ENCODE measurements at places on chromosomes 12 and 14.

GRCh38 chr12:47823422-47824086, 3.9 kb upstream of the HDAC7 start:
- no peak for DNase-seq

GRCh38 chr12:79127271-79127751, 262.7 kb downstream of the SYT1 start:
- DNase-seq: no peak

DNA sequence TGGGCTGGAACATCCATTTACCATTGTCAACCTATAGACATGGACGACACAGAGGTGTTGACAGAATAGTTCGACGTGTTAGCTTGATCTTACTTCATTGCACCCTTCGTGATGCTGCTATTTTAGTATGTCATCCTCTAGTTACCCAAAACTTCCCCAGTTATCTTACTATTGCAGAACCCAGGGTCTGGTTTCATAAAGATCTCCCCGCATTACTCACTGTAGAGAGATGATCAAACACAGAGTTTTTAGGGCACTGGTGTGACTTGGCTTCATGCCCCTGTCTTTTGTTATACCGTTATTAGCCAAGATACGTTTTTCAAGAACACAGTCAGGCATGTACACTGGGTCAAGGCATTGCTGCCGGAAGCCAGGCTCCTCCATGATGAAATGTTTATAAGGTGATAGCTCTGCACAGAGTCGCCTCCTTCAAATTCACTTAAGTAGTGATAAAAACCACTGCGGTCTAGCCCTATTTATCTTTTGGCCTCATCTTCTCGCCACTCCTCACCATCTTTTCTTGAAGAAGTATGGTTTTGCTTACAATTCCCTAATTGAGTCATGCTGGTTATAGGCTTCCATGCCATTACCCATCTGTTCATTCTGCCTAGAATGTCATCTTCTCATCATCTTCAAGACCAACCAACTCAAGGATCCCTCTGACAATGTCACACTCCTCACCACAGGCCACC, 1127.9 kb downstream of the VRK1 start:
- DNase-seq: no peak

- DNase-seq: no peak
Observed at GRCh38 chr12:85993746-85994145, 119.7 kb downstream of the NTS start.

GRCh38 chr12:122823429-122823828, 11.8 kb upstream of the HIP1R start:
- DNase-seq: no peak

DNA sequence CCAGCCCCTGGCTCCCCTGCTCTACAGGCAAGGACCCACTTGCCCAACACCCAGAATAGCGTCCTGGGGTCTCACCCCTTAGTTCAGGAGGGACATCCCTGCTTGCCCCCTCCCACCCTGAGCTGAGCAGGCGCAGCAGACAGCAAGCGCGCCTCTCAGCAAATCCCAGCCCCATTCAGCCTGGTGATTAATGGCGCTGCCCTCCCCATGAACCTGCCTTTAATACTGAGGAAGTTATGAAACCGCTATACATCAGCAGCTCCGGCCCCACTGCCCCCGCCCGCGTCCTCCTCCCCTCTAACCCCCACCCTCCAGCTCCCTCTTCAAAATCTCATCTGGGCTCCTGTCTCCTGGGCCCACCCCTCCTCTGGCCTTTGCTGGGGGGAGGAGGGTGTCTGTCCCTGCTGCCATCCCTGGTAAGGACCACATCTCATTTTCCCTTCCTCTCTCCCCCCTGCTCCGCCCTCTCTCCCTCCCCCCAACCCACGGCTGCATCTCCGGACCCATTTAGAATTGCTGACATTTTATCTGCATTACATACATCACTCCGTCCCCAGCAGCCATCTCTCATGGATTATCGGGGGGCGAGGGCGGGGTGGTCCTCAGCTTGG, 7.1 kb upstream of the SMUG1 start:
- DNase-seq: peak; percentile 89

DNA sequence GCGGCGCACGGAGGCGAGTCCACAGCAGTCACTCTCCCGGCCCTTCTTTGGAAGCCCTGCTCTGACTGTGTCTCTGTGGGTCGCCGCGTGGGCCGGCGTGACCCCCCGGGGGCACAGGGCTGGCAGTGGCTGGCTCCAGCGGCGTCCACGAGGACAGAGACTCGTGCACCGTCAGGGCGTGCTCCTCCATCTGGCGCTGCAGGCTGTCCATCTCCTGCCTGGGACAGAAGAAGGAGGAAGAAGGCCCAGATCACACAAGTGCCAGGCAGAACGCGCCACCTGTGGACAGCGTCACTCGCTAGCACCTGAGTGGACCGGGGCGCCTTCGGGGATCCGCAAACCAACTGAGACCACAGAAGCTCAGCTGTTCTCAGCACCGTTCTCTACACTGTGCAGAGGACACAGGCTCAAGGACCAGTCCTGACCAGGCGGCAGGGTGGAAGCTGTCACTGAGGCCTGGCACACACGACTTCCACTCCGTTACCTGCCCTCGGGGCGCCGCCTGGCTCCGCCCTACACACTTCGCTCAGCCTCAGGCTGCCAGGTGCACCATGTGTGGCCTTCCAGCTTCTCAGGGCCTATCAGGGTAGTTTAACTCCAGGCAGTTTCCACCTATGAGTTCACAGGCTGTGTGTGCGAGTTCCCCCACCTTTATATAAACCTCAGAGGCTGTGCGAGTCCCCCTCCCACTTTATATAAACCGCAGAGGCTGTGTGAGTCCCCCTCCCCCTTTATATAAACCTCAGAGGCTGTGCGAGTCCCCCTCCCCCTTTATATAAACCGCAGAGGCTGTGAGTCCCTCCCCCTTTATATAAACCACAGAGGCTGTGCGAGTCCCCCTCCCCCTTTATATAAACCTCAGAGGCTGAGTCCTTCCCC, 11.7 kb upstream of the ANKLE2 start:
- no peak for DNase-seq

DNA sequence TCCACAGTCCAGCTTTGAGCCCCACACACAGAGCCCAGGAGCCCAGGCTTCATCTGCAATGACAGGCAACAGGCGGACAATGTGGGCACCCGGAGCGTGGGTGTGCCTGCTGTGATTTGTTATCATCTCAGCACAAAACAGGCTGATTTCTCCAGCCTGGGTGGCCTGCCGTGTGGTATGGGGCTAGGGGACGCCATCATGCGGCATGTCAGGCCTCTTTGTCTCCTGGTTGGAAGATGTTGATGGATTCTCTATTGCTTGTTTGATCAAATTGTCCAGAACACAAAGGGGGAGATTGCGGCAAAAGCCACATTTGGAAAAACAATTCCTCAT, 147.1 kb downstream of the KIF26A start:
- no peak for DNase-seq

GRCh38 chr12:100128512-100128908, 14.2 kb downstream of the BLTP3B start:
- no peak for DNase-seq

GRCh38 chr14:103108749-103109207, 14.3 kb downstream of the EXOC3L4 start:
- DNase-seq: peak; percentile 77

- DNase-seq: peak; percentile 44
Observed at GRCh38 chr14:31059152-31059924, 33.2 kb upstream of the STRN3 start.

- no peak for DNase-seq
Observed at GRCh38 chr12:92331383-92331782, 185.7 kb upstream of the BTG1 start.

DNA sequence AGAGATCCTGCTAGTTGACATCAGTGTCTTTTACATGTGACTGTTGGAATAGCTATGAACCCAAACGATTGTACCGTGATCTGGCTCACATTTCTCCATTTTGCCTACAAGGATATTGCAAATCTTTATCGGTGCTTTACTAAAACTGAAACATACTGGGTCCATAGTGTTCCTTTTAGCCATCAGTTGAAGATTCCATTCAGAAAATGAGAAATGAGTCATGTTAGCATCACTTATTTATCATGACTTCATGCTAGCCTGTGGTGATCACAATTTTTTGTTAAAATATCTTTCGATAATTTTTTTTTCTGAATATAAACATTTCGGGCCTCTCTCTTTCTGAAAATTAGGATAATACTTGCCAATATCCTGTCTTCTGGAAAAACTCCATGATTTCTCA, 210.3 kb downstream of the EGLN3 start:
- DNase-seq: no peak

- no peak for DNase-seq
Observed at GRCh38 chr14:56554301-56554700, 25.3 kb upstream of the TMEM260 start.

DNA sequence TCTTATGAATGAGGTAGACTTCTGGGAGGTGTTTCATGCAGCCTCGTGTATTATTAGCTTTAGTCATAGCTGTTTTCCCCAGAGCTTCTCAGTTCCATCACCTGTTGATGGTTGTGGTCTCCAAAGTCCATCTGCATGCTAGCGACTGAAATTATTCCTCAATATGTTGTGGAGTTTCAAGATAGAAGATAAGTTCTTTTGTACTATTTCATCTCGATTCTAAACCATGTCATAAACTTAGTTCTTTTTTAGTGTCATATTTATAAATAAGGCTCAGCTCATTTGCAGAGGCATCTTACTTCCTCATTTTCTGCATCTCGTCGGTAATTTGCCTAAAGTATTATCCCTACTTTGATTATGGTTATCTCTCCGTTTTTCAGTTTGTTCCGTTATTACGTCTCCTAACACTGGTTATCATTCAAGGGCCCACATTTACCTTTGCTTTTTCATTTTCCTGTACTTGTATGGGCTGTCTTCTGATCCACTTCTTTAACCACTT, 119.1 kb downstream of the ITPR2 start:
- DNase-seq: no peak

DNA sequence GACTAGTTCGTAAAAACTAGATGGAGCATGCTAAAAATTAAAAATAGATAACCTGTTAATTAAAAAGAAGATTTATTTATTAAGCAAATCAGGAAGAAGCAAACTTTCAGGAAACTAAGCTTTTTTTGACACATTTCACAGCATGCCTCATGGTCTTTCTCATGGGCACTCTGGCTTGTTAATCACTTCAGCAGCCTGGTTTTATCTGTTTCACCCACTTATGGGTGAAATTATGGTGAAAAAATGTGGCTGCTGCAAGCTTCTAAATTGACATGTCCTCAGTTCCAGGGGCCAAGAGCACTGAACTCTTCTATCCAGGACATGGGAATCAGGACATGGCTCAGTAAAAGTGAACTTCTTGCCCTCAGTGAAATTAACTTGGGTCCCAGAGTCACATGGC, 468.6 kb upstream of the SYT1 start:
- DNase-seq: no peak

DNA sequence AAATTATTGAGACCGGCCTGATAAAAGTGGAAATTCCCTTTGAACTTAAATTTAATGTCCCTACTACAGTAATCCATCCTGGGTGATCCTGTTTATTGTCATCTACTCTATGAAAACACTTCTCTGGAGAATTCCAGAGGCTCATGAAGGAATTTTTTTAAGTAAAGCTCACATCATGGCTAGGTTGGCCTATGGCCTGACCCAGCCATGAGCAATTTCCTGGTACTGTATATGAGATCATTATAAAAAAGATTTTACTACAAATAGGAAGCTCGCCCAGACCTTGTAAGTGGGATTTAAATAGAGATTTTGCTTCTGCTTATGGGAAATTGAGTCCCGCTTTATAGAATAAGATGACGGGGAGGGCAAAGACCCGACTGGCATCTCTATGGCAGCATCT, 215.5 kb downstream of the DPF3 start:
- DNase-seq: no peak

GRCh38 chr12:128619263-128619662, 204.5 kb downstream of the SLC15A4 start:
- no peak for DNase-seq

GRCh38 chr14:68798621-68799020, 5.8 kb upstream of the ZFP36L1 start:
- no peak for DNase-seq

- peak; percentile 13 for DNase-seq
Observed at GRCh38 chr14:104104076-104104901, 18.8 kb downstream of the ASPG start.

DNA sequence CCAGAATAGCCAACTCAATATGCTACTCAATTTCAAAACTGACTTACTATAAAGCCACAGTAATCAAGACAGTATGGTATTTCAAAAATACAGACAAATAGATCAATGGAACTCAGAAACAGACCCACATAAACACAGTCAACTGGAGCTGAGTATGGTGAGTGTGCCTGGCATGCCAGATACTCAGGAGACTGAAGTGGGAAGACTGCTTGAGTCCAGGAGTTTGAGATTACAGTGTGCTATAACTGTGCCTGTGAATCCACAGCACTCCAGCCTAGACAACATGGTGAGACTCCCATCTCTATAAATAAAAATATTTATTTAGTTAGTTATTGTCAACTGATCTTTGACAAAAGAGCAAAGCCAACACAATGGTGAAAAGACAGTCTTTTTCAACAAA, 81.8 kb downstream of the NUMB start:
- no peak for DNase-seq

GRCh38 chr12:44000309-44000952, 164.6 kb downstream of the TMEM117 start:
- DNase-seq: no peak

- peak; percentile 51 for DNase-seq
Observed at GRCh38 chr12:53324113-53324778, 2.8 kb upstream of the AAAS start.

Measured in femur (tissue), 1 donor.